ENCODE measurements at places on chromosomes 6 and 20. TPM values are rescaled to one million over a fixed set of nuclear protein-coding genes. Genes with fewer than 3 reads are reported as not detected.

HTR1E gene
- not detected for total RNA-seq

NKX2-2 gene
- total RNA-seq: not detected

RIMS1 gene
- total RNA-seq: 0.20 TPM

CAP2 gene
- 211 TPM for total RNA-seq
